Activated CD4-positive, alpha-beta memory T cell treated with anti-CD3 and anti-CD28 coated beads, Interleukin-2, amount 10 ng/mL, durations not matched to agents 7 days and 5 days (primary cell): ENCODE measurements at places on chromosomes 6 and 20. TPM values are rescaled to one million over a fixed set of nuclear protein-coding genes. Genes with fewer than 3 reads are reported as not detected.
A peak's percentile ranks its signal among the peaks of the same experiment; 100 is the strongest.

Gene HIVEP2
- total RNA-seq = 30.5 TPM

- H3K4me1 ChIP-seq = no peaks in the 10 kb centered on the region
- H3K4me3 ChIP-seq = no peak overlapping the region
- peaks cover 7% of the 10 kb centered on the region for H3K27me3 ChIP-seq
- no peaks in the 10 kb centered on the region for H3K36me3 ChIP-seq
- H3K27ac ChIP-seq = no peak overlapping the region
Observed at GRCh38 chr6:108277831-108278230, 17.0 kb upstream of the SNX3 start.

DNA sequence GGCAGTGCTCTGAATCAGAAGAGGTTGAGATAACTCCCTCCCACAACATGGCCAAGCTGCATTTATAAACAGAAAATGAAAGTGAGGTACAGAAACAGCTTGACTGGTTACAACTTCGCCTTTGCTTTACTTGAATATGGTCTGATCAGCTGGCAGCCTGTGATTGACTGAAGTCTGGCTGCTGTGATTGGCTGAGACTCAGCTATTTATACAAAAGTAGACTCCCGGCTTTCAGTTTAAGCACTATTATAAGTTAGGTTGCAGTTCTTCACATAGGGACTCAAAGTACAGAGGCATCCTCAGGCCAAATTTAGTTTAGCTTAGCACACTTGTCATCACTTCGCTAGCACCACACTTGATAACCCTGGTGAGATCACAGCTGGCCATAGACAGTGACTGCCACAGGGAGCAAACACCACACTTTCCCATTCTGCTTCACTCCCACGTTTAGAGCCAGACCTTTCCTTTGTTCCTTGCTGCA is 362.6 kb downstream of the EPM2A start:
- peaks cover 13% of the 10 kb centered on the region for H3K4me1 ChIP-seq
- H3K4me3 ChIP-seq = peak overlapping the region; percentile 64
- H3K27ac ChIP-seq = peak overlapping the region; percentile 41
- H3K36me3 ChIP-seq = no peaks in the 10 kb centered on the region

Gene BHLHE23
- not detected for total RNA-seq

- peak; percentile 46 for DNase-seq
- H3K27ac ChIP-seq = peak overlapping the region; percentile 71
- peak overlapping the region; percentile 88 for H3K4me3 ChIP-seq
- no peaks in the 10 kb centered on the region for H3K36me3 ChIP-seq
- peaks cover 3% of the 10 kb centered on the region for H3K27me3 ChIP-seq
Observed at GRCh38 chr20:2524709-2525506, 11.5 kb upstream of the TMC2 start.

DNA sequence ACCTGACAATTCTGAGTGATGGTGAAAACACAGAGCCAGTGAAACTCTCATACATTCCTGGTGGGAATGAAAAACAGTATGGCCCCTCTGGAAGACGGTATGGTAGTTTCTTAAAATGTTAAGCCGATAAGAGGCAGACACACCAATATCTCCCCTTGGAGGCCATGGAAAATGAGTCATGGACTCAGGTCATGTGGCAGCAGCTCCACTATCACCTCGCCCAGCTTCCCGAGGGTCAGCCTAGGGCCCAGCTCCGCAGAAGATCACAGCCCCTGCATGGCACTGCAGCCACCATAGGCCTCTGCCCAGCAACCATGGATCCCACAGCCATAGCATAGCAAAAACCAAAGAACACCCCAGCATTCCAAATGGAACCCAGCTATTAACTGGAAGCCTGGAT is 21.4 kb downstream of the BPIFA1 start:
- no peaks in the 10 kb centered on the region for H3K36me3 ChIP-seq
- no peak for DNase-seq
- no peak overlapping the region for H3K4me3 ChIP-seq
- H3K4me1 ChIP-seq = peaks cover 2% of the 10 kb centered on the region
- peaks cover 34% of the 10 kb centered on the region for H3K27me3 ChIP-seq

DNA sequence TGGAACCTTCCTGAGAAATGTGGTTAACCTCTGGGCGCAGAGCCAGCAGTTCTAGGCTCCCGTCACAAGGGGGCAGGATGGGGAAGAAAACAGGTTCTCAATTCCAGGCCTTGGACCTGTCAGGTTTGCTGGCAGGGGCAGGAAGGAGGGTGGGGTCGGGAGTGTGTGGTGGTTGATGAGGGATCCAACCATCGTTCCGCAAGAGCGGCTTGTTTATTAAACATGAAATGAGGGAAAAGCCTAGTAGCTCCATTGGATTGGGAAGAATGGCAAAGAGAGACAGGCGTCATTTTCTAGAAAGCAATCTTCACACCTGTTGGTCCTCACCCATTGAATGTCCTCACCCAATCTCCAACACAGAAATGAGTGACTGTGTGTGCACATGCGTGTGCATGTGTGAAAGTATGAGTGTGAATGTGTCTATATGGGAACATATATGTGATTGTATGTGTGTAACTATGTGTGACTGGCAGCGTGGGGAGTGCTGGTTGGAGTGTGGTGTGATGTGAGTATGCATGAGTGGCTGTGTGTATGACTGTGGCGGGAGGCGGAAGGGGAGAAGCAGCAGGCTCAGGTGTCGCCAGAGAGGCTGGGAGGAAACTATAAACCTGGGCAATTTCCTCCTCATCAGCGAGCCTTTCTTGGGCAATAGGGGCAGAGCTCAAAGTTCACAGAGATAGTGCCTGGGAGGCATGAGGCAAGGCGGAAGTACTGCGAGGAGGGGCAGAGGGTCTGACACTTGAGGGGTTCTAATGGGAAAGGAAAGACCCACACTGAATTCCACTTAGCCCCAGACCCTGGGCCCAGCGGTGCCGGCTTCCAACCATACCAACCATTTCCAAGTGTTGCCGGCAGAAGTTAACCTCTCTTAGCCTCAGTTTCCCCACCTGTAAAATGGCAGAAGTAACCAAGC is 29.6 kb downstream of the SRSF3 start:
- H3K27me3 ChIP-seq = no peaks in the 10 kb centered on the region
- peak overlapping the region; percentile 0 for H3K27ac ChIP-seq
- DNase-seq = peak; percentile 82
- H3K4me3 ChIP-seq = no peak overlapping the region

DNA sequence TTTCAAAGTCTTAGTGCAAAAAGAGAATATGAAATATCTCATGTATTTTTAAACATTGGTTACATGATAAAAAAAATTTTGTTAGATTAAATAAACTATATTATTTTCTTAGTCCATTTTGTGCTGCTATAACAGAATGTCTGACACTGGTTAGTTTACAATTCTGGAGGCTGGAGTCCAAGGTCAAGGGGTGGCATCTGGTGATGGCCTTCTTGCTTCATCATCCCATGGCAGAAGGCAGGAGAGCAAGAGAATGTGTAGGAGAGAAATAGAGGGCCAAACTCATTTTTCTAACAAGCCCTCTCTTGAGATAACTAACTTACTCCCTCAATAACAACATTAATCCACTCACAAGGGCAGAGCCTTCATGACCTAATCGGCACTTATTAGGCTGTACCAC is 11.5 kb upstream of the MCUR1 start:
- H3K4me1 ChIP-seq = no peaks in the 10 kb centered on the region
- H3K27ac ChIP-seq = no peak overlapping the region
- no peaks in the 10 kb centered on the region for H3K36me3 ChIP-seq
- H3K4me3 ChIP-seq = no peak overlapping the region
- DNase-seq = no peak

Gene PDYN
- total RNA-seq = not detected

Gene POM121L2
- not detected for total RNA-seq

DNA sequence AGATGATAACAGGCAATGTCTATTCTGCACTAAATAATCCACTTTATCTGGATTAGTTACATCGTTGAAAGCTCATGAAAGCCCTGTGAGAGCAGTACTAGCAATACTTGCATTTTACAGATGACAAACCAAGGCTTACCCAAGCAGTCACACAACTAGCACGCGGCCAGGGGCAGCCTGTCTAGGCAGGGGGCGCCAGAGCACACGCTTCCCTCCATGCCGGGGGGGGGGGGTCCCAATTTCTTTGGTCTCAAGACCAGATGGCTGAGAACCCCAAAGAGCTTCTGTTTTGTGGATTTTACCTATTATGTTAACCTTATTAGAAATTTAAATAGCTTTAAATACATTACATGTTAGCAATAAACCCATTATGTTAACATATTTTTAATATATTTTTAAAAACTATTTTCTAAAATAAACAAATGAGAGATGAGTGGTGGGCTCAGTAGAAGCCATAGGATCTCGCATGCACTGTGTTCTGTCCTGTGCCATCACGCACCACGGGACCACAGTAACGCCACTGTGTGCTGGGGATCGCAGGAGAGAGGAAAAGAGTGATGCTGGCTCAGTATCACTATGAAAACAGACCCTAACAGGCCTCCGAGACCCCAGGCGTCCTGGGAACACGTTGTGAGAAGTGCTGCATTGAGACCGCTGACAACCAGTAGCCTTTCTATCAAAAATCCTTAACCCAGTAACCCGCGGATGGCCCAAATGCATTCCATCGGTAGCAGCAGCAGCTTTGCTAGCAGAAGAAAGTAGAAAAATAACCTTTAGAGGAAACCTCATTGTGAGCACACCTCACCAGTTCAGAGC is 5.3 kb upstream of the PRR18 start:
- H3K4me1 ChIP-seq = peaks cover 3% of the 10 kb centered on the region
- H3K27ac ChIP-seq = no peak overlapping the region

DNA sequence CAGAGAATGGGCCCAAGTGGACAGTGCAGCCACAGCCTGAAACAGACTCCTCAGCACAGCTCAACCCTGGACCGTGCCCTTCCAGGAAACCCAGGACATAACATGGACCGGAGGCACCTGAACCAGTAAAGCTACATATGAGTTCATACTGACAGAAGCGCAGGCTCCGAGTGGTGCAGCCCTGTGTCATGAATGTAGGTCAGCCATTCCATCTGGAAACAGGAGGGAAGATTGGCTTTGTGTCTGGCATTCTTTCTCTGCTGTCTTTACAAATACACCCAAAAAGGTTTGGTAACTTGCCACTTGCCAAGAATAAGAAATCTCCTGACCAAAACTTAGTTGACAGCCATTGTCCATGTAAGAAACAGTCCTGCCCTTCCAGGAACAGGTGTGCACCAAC is 366.6 kb downstream of the RNGTT start:
- no peaks in the 10 kb centered on the region for H3K36me3 ChIP-seq
- peaks cover 2% of the 10 kb centered on the region for H3K27me3 ChIP-seq
- DNase-seq = no peak
- H3K4me1 ChIP-seq = no peaks in the 10 kb centered on the region
- H3K4me3 ChIP-seq = no peak overlapping the region

GRCh38 chr6:127811900-127812570 is 88.8 kb downstream of the THEMIS start:
- no peak for DNase-seq
- H3K36me3 ChIP-seq = peaks cover 85% of the 10 kb centered on the region
- no peaks in the 10 kb centered on the region for H3K27me3 ChIP-seq
- H3K4me3 ChIP-seq = no peak overlapping the region
- H3K27ac ChIP-seq = no peak overlapping the region
- H3K4me1 ChIP-seq = peaks cover 22% of the 10 kb centered on the region

DNA sequence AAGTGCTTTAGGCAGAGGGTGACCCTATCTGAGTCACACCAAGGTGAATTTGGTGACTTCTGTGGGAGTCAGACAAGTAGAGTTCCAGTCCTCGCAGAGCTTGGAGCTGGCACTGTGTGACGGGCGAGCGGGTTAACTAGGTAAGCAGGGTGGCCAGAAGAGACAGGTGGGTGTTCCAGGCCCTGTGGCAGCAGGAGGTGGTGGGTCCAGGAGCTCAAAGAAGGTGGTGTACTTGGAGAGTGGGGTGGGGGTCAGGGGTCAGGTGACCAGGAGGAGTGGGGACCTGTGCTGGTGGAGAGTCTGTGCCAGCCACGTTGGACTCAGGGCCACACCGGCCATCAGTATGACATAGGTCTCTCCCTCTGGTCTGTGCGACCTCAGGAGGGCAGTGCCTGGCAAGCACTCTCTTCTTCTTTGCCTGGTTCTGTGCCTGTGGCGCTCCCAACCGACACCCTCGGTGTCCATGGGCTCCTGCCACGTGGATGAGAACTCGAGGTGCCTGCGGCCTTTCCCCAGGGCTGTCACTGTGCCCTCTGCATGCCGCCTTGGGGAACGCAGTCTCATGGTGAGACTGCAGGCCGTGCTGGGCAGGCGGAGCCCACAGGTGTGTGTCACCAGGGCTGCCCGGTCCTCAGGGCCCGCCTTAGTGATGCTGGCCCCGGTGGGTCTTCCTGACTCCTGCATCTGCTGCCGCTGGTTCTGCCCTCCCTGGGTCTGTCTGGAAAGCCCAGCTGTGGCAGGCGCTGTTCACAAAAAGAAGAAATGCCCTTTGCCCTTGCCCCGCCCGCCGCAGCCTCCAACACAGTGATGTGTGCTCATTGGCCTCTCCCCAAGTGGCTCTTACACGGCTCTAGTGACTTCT is 1.6 kb downstream of the MRGBP start:
- peak overlapping the region; percentile 78 for H3K4me3 ChIP-seq
- H3K27me3 ChIP-seq = no peaks in the 10 kb centered on the region
- peak overlapping the region; percentile 58 for H3K27ac ChIP-seq
- H3K36me3 ChIP-seq = peaks cover 32% of the 10 kb centered on the region

- no peak for DNase-seq
- H3K4me1 ChIP-seq = peaks cover 51% of the 10 kb centered on the region
- H3K27ac ChIP-seq = no peak overlapping the region
- no peaks in the 10 kb centered on the region for H3K36me3 ChIP-seq
- H3K27me3 ChIP-seq = peaks cover 41% of the 10 kb centered on the region
Observed at GRCh38 chr20:62735331-62735821, 26.7 kb downstream of the NTSR1 start.
